ENCODE measurements at places on chromosomes 16 and 17.
A peak's percentile ranks its signal among the peaks of the same experiment; 100 is the strongest.

DNA sequence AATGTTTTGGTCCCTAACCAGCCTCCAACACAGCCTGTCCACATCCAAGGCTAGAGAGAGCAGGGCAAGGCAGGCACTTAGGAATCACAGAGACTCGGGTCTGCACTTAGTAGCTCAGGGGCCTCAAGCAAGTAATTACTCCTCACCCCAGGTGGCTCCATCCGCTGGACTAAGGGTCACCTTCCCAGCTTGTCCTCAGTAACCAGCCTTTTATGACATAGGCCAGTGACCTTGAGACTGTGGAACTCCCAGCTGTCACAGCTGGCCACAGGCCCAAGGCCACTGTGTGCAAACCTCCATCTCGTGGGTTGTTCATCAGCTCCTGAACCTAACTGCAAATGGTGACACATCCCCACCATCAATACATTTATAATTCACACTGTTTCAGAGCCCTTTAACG, 68.6 kb downstream of the CDYL2 start:
- DNase-seq: no peak

DNA sequence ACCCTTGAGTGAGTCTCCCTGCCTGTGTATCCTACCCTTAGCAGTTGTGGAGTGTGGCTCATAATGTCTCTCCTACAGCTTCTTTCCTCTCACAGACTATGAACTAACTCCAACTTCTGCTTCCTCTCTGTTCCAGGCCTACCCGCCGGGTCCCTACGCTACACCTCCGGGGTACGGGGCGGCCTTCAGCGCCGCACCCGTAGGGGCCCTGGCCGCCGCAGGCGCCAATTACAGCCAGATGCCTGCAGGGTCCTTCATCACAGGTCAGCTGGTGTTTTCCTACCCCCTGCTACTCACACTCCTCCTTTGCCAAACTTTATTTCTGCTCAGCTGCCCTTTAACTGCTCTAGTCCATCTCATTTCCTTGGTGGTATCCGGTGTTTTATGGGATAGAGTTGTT, 5.4 kb downstream of the RNF227 start:
- DNase-seq: no peak

GRCh38 chr17:37179893-37180292, 195.9 kb upstream of the C17orf78 start:
- no peak for DNase-seq

- DNase-seq: peak; percentile 63
Observed at GRCh38 chr17:79391376-79392233, 219.2 kb downstream of the RBFOX3 start.

DNA sequence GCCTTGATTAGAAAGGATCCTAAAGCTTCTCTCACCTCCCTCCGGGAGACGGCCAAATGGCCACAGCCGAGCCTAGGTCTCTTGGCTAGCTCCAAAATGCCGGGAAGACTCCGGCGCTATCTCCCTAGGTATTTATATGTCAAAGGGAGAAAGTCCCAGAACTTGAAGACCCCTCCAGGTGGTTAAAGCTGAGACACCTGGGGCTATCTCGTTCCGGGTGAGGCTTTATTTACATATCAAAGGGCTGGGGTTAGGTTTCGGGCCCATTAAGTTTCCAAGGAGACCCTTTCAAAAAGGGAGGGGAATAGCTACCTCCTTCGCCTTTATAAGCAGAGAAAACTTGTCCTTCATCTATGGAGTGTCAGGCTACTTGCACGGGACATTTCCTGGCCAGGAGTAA, 70.9 kb upstream of the KIFC3 start:
- DNase-seq: no peak

DNA sequence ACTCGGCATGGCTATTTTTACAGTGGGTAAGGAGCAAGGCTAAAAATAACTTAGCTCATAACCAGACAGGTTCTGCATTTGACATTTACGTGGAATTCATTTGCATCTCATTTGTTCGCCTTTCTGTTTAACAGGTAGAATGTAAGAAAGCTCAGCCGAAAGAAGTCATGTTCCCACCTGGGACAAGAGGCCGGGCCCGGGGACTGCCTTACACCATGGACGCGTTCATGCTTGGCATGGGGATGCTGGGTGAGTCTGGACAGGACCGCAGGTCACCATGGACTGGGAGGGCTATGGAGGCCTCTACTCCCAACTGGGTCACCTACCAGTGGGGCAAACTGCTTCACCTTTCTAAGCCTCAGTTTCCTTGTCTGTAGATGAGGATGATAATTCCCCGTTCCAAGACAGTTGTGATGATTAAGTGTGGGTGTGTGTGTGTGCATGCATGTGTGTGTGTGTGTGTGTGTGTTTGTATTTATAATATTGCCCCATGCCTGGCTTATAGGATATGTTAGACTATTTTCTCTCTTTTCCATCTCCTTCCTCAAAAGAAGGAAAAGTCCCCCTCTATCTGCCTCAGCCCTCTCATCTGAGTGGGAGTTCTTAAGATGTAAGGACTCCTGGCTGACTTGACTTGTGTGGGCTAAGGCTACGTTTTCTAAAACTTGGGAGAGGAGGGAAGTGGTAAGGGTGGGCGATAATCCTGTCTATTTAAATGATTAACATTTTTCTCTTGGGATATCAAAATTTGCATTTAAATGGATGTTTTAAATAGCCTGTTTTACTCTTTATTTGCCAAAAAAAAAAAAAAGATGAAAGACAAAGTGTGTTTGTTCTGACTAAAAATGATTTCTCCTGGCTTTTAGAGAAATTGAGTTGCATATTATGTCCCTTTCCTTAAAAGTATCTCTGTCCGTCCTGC, 129.0 kb downstream of the CCDC182 start:
- no peak for DNase-seq

- peak; percentile 46 for DNase-seq
Observed at GRCh38 chr17:35345926-35346771, 27.3 kb downstream of the SLFN11 start.

GRCh38 chr17:28622186-28622585, 8.2 kb upstream of the RSKR start:
- DNase-seq: no peak

DNA sequence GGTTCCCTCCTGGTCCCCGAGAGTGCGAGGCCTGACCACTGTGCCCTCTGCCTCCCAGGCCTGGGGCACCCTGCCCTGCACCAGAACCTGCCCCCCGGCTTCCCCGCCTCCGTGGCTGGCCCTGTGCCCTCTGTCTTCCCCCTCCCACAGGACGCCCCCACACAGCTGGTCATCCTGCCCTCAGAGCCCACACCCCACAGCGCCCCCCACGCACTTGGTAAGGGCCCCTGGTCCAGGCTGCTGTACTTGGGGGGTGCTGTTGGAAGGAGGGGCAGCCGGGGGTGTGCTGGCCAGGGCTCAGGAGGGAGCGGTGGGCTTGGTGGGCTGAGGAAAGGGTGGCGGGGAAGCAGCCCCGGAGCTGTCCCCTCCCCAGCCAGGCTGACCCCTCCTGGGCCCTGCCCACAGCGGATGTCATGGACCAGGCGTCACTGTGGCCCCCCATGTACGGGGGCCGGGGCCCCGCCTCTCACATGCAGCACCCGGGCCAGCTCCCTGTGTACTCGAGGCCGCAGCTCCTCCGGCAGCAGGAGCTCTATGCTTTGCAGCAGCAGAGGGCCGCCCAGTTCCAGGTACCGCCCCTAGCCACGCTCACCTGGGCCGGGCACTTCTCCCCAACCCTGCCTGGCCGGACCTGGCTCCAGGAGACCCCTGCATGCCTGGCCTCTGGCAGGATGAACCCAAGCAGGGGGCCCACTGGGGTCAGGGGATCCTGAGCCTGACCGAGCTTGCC, 49.5 kb downstream of the BAHCC1 start:
- no peak for DNase-seq

DNA sequence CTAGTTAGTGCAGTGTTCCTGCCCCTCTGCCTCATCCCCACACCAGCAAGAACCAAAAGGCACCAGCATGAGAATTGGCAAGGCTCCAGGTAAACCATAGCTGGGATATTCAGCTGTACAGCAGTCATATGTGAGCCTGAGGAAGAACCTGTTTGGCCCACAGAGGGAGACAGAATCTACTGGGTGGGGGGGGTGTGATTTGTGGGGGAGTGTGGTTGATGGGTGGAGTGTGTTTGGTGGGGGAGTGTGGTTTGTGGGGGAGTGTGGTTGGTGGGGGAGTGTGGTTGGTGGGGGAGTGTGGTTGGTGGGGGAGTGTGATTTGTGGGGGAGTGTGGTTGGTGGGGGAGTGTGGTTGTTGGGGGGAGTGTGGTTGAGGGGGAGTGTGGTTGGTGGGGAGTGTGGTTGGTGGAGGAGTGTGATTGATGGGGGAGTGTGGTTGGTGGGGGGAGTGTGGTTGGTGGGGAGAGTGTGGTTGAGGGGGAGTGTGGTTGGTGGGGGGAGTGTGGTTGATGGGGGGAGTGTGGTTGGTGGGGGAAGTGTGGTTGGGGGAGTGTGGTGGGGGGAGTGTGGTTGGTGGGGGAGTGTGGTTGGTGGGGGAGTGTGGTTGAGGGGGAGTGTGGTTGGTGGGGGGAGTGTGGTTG, 19.5 kb downstream of the MINK1 start:
- DNase-seq: no peak

GRCh38 chr17:3558603-3559269, 1.1 kb upstream of the TRPV3 start:
- DNase-seq: peak; percentile 63

- no peak for DNase-seq
Observed at GRCh38 chr16:26729951-26730541, 336.7 kb upstream of the C16orf82 start.

- DNase-seq: peak; percentile 72
Observed at GRCh38 chr16:88810912-88811768, 588 bp downstream of the APRT start.

- no peak for DNase-seq
Observed at GRCh38 chr16:89475144-89475543, 15.2 kb downstream of the ANKRD11 start.

All from activated CD4-positive, alpha-beta memory T cell treated with anti-CD3 and anti-CD28 coated beads, Interleukin-2, amount 10 ng/mL, durations not matched to agents 7 days and 5 days (primary cell).